ENCODE measurements at places on chromosomes 4 and X.

DNA sequence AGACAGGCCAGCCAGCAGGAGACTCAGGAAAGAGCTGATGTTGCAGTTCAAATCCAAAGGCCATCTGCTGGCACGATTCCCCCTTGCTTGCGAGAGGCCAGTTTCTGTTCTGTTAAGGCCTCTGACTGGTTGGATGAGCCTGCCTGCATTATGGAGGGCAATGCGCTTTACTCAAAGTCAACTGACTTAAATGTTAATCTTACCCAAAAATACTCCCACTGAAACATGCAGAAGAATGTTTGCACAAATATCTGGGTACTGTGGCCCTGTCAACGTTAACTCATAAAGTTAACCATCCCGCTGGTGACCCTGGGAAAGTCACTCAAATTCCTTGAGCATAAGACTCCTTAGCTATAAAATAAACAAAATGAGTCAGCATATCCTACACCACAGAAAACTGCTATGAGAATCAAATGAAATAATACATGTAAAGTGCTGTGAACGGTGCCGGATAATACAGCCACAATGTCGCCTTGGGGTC, 326.4 kb downstream of the EVC2 start:
- DNase-seq, result no peak

DNA sequence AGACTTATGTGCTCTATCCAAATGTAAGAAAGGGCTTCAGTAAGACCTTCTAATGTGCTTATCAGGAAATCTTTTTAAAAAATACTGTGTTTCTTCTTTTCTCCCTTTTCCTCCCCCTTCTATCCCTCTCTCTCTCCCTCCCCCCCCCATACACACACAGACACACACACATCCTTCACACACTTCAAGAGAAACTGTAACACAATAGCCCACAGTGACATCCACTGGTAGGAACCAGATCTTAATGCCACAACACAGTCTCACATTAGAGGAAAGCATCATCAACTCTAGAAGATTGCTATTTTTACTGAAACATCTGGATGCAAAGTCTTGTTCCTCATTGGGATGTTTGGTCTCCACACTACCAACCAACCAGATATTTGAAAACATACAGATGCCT, 4.6 kb downstream of the PCDH19 start:
- DNase-seq, result no peak

GRCh38 chrX:9676306-9676705, 89.3 kb downstream of the GPR143 start:
- DNase-seq, result no peak

DNA sequence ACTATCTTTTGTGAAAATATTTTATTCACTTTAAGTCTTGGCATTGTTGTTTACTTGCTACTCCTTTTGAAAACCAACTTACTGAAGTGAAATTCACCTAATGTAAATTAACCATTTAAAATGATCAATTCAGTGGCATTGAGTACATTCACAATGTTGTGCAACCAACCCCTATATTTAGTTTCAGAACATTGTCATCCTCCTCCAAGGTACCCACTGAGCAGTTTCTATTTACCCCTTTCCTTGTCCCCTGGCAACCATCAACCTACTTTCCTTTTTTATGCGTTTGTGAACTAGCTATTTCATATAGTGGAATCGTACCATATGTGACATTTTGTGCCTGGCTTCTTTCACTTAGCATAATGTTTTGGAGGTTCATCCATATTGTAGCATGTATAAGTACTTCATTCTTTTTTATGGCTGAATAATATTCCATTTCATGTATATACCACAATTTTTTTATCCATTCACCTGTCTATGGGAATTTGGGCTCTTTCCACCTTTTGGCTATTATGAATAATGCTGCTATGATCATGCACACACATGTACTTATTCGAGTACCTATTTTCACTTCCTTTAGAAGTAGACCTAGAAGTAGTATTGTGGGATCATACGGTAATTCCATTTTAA, 85.0 kb downstream of the WWC2 start:
- DNase-seq, result no peak

DNA sequence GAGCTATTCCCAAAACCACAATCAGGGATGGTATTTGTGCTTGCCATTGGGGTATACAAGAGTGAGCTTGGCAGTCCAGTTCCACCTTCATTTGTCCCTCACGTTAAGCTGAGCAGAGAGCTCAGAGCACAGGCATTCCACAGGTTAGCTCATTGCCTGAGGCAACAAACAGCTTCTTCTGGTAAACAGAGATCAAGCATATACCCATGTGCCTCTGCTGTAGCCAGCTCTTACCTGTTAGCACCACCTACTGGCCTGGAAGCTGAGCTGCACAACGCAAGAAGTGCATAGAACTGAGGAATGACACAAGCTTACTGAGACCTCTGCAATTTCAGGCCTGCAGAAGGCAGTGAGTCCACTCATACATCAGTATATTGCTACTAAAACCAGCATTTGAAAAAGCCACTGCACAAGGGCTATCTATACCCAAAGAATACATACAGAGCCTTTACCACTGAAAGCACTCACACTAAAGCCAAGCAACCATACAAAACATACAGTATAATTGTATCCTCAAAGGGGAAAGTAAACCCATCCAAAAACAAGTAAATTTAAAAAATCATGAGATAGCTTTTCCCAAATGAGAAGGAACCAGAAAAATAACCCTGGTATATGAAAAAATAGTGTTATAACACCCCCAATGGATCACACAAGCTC, 258.3 kb upstream of the GABRA2 start:
- no peak for DNase-seq

GRCh38 chr4:111781611-111782010, 363.6 kb upstream of the FAM241A start:
- DNase-seq, result no peak

GRCh38 chr4:185778307-185778706, 33.7 kb downstream of the SORBS2 start:
- no peak for DNase-seq

DNA sequence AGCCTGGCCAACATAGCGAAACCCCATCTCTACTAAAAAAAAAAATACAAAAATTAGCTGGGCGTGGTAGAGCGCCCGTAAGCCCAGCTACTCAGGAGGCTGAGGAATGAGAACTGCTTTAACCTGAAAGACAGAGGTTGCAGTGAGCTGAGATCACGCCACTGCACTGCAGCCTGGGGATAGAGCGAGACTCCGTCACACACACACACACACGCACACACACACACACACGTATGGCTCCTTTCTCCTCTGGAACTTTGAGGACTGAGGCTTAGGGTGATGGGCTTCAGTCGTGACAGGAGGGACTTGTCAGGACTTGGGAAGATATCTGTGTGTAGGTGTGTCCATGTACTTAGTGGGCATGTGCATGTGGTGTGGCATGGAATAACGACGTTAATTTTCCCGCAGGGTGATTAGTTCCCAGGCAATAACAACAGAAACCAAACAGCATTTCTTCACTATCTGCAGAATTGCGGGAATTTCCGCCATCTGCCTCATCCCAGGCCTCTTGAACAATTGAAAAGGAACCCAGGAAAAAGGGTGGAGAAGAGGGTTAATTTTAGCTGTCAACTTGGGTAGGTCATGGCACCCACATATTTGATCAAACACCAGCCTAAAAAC, 47.7 kb downstream of the RWDD4 start:
- no peak for DNase-seq

DNA sequence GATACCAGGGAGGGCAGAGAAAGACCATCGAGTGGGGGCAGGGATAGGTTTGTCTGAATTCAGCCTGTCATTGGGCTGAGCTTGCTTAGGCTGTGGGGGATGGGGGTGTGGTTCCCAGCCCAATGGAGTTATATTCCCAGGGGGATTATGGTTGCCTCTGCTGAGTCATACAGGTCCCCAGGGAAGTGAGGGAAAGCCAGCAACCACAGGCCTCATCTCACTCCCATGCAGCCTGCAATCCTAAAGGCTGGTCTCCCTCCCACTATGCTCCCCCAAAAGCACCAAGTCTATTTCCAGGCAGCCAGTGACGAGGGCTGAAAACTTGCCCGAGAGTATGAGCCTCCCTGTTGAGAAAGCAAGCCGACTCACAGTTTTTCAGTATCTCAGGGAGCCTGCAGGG, 39.3 kb downstream of the AFM start:
- DNase-seq, result no peak

DNA sequence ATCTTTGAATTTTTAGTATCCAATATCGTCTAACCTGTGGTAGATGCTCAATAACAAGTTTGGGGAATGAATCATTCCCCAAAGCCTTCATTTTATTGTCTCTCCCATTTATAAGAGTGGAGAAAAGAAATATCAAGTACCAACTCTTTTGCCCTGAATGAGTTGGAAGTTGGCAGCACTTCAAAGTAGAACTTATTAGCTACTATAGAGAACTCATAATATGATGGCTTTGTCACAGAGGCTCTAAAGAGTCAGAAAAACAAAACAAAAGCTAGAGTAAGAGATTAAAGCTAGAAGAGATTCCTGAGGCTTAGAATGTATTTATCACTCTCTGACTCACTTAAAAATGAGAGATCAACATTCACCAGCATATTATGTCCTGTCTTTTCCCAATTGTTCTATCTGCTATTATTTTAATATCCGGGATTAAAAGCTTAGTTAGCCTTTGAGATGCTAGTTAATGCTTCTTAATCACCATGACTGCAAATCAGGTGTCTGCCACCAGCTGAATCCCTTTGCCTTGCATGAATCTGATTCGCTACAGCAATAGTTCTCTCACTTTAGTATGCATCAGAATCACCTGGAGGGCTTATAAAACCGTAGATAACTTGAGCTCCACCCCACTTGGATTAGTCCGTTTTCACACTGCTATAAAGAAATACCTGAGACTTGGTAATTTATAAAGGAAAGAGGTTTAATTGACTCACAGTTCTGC, 77.9 kb downstream of the PALLD start:
- no peak for DNase-seq

GRCh38 chr4:100087743-100088142, 102.5 kb downstream of the DDIT4L start:
- DNase-seq, result peak; percentile 8

- DNase-seq, result no peak
Observed at GRCh38 chrX:43357741-43358140, 298.4 kb upstream of the MAOA start.

- no peak for DNase-seq
Observed at GRCh38 chrX:108811891-108812290, 75.5 kb upstream of the IRS4 start.

- DNase-seq, result no peak
Observed at GRCh38 chr4:20761382-20761781, 61.1 kb downstream of the PACRGL start.
